H1 (cell line): ENCODE measurements at places on chromosomes 11 and 22. TPM values are rescaled to one million over a fixed set of nuclear protein-coding genes. Genes with fewer than 3 reads are reported as not detected.
A peak's percentile ranks its signal among the peaks of the same experiment; 100 is the strongest.

APOA5 gene
- 0.08 and 0.09 TPM in 2 replicates for polyA plus RNA-seq

BTG4 gene
- 0.06 TPM in 1 of 2 replicates, not detected in the other for polyA plus RNA-seq

LINC01488 gene
- 0.03 TPM in 1 of 2 replicates, not detected in the other for polyA plus RNA-seq

MMP12 gene
- polyA plus RNA-seq = not detected in 2 replicates

HTR3A gene
- 8.9 and 9.3 TPM in 2 replicates for polyA plus RNA-seq

- H3K4me3 ChIP-seq = no peak overlapping the region
- H3K27me3 ChIP-seq = no peaks in the 10 kb centered on the region
- DNase-seq = no peak
- H3K27ac ChIP-seq = peak overlapping the region; percentile 76; the same call in 1 of the 2 replicates
Measured at GRCh38 chr11:46291441-46292150, 14.1 kb downstream of the CREB3L1 start.

DNA sequence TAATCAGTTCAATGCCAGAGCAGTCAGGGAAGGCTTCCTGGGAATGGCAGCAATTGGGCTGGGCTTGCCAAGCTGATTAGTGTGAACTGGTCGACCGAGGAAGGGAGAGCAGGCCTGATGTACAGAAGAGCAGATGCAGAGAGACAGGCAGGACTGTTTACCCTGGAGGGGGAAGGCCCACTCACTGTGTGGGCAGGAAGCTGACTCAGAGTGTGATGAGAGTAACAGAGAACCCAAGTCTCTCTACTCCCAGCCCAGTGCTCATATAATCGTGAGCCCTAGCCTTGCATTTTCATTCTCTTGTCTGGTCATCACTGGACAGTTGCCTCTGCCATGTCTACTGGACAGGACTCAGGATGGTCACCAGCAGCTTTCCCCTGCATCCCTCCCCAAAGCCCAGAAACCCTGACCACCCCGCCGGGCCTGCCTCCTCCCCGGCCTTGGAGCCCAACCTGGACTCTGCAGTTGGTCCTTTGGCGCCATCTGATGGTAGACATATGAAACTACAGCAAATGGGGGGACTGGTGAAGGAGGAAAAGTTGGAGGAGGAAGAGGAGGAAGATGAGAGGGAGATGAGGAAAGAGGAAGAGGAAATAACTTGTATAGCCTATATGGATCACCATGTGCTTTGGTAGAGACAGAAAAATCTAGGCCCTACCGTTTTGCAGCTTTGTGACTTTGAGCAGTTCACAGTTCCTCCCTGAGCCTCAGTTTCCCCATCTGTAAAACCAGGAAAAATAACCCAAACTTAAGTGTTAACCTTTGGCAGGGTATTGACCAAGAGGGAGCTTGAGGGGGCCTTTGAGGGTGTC lies 43.4 kb upstream of the PRDM11 start:
- no peaks in the 10 kb centered on the region for H3K27me3 ChIP-seq
- H3K36me3 ChIP-seq = no peaks in the 10 kb centered on the region
- DNase-seq = peak; percentile 77
- H3K4me3 ChIP-seq = no peak overlapping the region
- no peak overlapping the region for H3K27ac ChIP-seq

DNA sequence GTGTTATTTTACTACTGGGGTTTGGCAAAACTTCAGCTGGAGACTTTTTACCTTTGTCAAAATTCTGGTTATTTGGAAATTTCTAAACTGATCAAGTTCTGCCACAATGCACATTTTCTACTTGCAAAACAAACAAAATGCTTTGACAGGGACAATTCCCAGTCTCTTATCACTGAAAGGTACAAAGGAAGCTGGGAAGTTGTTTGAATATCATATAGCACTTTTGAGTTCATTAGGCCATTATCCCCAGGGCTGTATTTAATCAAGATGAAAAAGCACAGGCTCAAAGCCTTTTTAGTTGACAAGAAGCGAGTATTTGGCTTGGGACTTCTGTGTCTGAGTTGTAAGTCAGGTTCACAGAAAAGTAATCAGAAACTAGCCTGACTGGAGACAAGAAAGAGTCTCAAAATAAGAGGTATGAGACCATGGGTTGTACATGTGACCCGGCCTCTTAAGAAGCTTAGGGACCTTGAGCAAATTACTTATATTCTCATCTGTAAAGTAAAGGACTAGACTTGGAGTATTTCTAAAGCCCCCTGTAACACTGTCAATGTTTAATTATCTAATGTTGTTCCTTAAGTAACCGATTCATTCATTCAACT lies 2.9 kb upstream of the HORMAD2 start:
- H3K4me1 ChIP-seq = no peaks in the 10 kb centered on the region
- H3K27ac ChIP-seq = no peak overlapping the region
- DNase-seq = no peak
- H3K27me3 ChIP-seq = no peaks in the 10 kb centered on the region

DNA sequence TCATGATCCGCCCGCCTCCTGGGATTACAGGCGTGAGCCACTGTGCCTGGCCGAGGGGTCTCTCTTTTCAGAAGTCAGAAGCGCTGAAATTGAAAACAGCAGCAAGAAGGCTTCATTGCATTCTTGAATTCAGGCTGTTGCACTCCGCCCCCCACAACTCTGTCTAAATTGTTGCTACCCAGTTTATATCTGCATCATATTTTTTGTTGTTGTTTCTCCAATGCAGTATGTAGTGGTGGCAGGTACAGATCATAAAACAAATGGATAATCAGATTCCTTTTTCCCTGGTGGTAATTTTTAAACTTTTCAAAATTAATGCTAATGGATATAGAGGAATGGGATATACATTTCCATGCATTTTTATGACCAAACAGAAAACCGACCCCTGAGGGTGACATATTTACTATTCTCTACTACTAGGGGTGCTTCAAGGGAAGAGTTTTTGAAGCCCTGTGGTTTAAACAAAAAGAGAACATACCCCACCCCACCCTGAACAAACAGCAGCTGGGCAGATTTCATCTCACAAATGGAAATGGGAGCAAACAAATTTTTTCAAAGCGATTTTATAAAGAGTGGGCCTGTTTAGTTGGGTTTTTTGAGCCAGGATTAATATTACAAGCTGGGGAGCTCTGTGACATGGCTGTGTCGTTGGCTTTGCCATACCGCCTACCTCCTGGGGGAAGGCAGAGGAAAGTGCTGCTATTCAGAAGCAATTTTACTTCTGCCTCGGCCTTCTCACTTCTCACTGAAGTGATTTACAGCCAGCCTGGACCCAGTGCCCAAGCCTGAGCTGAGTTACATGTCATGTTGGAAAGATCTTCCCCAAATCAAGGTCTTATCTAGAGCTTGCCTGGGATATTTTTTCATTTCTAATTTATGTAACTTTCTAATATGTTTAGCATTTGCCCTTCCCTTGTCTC lies 16.0 kb upstream of the TMA7B start:
- no peak overlapping the region for H3K27ac ChIP-seq
- H3K4me1 ChIP-seq = peaks cover 18% of the 10 kb centered on the region; the same call in 1 of the 2 replicates
- H3K27me3 ChIP-seq = no peaks in the 10 kb centered on the region
- DNase-seq = no peak
- no peaks in the 10 kb centered on the region for H3K36me3 ChIP-seq

- no peak overlapping the region for H3K27ac ChIP-seq
- H3K4me3 ChIP-seq = no peak overlapping the region
- H3K36me3 ChIP-seq = no peaks in the 10 kb centered on the region
- no peaks in the 10 kb centered on the region for H3K4me1 ChIP-seq
- H3K27me3 ChIP-seq = no peaks in the 10 kb centered on the region
Measured at GRCh38 chr11:34480314-34480713, 33.3 kb downstream of the ELF5 start.

DNA sequence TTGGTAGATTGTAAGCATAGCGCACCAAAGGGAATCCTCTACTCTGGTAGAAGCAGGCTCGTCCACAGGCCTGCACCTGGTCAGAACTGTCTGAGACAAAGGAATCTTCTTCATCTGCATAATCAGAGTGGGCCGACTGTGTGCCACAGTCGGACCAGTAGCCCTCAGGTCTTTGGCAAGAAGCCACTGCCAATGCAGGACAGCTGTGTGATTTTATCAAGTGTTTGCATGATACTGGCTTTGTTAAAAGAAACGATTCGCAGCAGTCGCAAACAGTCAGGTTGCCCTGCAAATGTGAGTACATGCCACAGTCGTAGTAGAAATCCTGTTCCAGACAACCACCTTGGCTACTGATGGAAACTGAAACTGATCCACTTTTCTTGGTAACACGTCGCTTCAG lies 4.9 kb upstream of the CCDC34 start:
- peaks cover 5% of the 10 kb centered on the region for H3K4me1 ChIP-seq
- no peaks in the 10 kb centered on the region for H3K27me3 ChIP-seq
- no peak for DNase-seq
- no peak overlapping the region for H3K4me3 ChIP-seq
